ENCODE measurements at places on chromosomes 5 and 9.
A peak's percentile ranks its signal among the peaks of the same experiment; 100 is the strongest.

DNA sequence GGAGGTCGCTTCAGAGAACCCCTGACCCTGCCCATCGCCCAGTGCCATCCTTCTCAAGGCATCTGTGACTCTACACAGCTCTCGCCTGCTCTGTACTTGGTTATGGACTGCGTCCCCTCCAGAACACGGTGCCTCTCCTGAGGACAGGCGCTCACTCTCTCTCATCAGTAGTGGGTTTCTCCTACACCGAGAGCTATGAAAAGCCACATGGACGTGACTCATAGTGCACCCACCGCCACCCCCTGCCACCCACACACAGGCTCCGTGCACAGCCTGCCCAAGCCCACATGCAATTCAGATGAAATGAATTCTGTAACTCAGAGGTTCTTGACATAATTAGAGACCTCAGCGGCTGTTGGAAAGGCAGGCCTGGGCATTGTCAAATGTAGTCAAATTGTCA lies 13.9 kb downstream of the GTF3C5 start:
- no peak for DNase-seq

DNA sequence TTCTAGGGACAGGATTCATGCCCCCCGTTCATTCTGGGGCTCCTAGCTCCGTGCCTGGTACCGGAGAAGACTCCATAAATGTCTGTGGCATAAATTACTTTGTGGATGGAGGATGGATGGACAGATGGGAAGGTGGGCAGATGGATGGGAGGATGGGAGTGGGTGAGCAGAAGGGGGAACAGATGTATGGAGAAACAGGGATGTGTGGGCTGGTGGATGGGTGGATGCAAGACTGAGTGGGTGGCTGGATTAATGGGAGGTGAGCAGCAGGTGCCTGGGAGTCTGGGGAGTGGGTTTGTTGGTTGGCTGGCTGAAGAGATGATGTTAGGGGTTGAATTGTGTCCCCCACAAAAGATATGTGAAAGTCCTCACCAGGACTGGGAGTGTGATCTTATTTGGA lies 43.5 kb downstream of the SARDH start:
- DNase-seq: no peak

GRCh38 chr5:119458911-119459632 lies 6.8 kb downstream of the HSD17B4 start:
- no peak for DNase-seq

- DNase-seq: no peak
Observed at GRCh38 chr5:101997235-101997634, 298.8 kb downstream of the SLCO4C1 start.

- DNase-seq: no peak
Observed at GRCh38 chr5:88188458-88189132, 80.0 kb downstream of the TMEM161B start.

GRCh38 chr9:137427454-137428310 lies 4.5 kb downstream of the NOXA1 start:
- no peak for DNase-seq

GRCh38 chr9:69975681-69976080 lies 68.0 kb upstream of the MAMDC2 start:
- no peak for DNase-seq

DNA sequence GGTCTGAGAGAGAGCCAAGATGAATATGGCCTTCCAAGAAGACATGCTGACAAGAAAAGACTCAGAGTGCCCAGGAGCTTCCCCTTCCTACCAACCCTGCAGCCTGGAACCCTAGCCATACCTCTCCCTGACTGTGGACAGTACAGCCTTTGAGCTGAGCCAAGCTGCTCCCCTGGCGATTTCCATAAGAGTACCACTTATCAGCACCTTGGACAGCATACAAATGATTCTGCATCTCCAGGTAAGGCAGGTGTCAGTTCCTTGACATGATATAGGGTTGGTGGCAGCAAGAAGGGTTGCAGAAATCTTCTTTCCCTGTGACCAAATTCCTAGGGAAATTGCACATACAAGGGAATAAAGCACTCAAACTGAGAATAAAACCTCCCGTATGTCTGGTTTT lies 58.3 kb downstream of the MFAP3 start:
- DNase-seq: no peak

DNA sequence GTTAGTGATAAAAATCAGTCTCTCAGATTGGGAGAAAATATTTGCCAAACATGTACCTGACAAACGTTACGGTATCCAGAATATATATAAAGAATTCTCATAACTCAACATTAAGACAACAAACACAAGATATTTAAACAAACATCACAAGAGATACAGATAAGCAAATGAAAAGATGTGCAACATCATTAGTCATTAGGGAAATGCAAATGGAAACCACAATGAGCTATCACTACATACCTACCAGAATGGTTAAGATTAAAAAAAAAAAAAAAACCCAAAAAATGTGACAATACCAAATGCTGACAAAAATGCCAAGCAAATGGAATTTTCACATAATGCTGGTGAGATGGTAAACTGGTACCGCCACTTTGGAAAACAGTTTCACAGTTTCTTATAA lies 15.4 kb downstream of the CERT1 start:
- DNase-seq: no peak

DNA sequence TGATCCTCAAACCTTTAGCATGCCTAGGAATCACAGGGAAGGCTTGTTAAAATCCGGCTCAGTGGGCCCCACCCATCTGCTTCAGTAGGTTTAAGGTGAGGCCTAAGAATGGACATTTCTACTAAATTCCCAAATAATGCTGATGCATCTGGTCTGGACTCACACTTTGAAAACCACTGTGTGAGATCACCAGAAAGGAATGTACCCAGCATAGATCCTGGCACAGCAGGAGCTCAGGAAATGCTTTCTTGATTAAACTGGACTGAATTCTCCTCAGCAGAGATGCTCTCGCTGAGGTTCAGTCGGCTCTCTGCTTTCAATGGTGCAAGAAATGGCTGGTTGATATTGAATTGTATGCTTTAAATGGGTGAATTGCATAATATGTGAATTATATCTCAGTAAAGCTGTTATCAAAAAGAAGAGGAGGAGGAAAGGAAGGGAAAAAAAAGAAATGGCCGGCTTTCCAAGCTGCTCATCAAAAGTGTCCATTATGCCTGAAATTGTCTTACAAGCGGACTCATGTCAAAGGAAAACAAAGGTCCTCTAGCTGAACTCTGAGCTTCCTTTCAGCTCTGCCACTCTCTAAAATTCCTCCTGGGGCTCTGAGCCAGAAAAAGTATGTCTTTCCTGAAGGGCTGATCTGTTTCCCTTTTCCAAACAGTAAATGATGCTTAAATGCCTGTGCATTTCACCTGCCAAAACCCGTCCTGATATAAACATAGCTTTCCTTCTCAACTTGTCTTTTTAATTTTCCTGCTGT lies 77.6 kb upstream of the SAP30L start:
- no peak for DNase-seq

DNA sequence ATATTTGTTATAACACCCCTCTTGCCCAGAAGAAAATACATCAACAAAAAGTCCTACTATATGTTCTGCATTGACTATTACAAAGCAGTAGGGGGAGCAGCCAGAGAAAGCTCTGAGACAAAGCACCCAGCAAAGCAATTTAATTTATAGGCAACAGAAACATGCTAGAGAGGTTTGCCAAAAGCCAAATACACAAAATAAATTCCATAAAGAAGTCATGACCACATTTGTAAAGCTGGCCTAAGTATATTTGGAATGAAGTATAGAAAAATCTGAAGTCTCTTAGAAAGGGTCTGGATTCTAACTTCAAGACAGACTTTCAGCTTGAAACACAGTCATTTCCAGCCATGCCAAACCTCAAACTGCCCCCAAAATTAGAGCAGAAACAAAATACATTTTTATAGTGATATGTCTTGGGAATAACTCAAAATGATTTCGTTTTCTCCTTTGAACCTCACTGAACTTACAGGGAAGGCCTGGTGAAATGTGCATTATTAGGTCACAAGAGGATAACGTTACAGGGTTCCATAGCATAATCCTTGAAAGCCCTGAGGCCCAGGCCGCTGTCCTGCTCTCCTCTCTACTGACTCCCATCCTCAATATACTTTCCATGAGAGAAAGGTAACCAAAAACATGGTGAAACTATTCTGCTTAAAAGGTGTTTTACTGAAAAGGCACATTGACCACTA lies 451.8 kb downstream of the RAB3C start:
- DNase-seq: no peak

DNA sequence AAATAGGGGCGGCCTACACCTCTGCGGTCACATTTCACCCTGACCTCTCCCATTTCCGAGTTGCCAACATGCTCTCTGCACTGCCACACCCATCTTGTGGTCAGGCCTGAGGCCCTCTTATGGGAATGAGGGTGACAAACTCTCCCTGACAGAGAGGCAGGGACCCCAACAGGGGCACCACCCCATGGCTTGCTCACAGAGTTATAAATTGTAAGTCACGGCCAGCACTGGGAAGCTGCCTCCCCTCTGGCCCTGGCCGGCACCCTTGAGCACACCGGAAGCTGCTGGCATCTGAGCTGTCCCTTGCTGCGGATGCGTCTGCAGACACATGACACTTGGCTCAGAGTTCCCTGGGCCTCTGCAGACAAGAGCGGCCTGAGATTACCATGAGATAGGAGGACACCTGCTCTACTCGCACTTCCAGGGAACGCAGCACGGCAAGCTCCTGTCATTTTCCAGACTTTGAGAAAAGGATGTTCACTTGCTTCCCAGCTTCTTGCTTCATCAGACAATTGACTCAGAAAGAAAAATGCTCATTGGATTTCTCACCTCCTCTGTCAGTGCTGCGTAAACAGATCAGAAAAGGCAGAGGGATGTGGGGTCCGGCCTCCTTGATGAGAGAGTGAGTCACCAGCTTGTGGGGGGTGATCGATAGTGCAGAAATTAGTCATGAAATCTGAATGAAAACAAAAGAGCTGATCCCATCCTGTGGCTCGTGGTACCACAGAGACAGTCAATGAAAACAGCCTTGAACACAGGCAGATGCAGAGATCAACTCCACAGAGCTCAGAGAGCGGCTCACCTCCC lies 269.8 kb downstream of the SYK start:
- DNase-seq: peak; percentile 15

DNA sequence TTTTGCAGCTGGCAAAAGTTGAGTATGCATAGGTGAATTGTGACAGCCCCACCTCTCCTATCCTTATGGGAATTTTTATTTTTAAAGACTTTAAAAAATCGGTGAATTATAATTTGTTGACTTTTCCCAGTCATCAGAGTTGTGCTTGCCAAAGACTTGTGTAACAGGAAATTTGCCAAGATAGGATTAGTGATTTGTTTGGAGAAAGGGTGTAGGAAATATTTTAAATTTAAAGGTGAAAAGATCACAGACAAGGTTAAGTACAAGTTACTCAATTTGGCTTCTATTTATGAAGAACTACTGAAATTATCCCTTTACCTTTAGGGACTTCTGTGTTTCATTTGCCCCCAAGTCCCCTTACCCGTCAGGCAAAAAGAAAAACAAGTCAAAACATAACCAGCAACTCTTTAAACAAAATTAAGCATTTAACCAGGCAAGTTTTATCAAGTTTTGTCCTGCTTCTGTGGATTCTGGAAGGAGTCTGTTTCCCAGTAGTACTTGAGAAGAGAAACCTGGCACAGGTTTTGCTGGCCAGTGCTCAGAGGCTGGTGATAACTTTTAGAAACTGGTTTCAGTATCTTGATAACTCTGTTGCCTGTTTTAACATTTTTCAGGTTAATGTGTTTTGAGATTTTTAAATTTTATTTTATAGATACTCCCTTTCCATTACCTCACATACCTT lies 285.4 kb downstream of the MAST4 start:
- no peak for DNase-seq

GRCh38 chr5:141492168-141492885 lies 3.4 kb downstream of the PCDHGC5 start:
- no peak for DNase-seq

DNA sequence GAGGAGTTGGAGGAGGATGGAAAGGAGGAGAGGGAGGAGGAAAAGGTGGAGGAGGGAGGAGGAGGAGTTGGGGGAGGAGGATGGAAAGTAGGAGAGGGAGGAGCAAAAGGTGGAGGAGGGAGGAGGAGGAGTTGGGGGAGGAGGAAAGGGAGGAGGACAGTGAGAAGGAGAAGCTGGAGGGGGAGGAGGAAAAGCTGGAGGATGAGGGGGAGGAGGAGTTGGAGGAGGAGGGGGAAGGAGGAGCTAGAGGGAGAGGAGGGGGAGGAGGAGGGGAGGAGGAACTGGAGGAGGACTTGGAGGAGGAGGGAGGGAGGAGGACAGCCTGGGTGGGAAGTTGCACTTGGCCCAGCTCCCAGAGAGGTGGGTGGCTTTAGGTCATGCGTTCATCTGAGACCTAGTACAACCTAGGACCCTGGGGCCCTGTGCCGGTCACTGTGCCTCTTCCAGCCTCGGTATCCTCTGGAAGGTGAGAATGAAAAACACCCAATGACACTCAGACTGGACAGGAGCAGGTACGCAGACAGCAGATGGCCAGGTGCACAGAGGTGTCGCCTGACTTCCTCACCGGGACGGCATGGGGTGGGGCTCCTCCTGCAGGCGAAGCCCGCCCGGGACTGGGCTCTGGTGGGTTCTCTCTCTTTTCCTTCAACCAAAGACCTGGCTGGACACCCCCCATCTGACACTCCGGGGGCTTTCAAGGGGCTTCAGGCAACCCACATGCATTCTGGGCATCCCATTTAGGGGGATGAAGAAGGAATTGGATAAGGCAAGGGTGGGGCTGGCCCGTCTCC lies 12.2 kb upstream of the SLC2A6 start:
- DNase-seq: no peak

DNA sequence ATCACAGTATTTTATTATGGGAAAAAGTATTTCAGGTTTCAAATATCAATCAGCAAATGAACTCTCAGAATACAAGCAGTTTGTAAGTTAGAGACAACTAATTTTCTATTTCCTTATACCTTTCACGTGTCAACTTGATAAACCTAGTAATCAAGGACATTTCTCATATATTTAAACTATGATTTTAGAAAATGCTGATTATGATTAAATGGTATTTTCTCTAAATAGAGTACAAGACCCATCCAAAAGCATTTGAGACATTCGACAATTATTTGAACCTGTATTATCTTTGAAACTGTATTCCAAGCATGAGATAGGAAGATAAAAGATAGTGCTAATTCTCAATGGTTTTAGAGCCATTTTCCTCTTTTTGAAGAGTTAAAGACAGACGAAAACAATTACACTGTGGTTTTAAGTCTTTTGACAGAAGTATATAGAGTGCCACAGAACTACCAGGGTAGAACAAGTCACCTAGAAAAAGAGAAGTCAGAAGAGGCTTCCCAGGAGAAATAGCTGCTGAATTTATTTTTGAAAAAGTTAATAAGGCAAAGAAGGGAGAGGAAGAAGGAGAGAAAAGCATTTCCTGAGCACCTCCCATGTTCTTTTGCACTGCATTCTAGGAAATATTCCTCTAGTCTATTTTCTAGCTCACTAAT lies 5.6 kb downstream of the MEIKIN start:
- no peak for DNase-seq

DNA sequence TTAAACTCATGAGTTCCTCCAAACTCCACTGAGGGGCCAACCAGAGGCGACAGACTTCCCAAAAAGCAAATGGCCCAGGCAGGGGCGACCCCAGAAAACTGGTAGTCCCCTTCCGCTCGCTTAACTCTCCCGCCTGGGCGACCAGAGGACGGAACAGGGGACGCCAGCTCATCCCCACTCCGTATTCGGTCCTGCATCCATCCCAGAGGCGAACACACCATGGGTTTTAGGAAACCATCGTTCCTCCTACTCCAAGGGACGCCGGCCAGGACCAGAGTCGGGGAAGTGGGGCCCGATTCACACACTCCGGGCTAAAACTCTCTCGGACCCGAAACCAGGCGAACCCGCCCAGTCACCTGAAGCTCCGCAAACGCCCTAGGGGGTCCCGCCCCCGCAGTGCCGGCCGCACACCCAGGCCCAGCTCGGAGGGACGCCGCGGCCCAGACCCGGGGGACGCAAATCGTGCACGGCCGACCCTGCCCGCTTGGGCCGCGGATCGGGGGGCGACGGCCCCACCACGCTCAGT lies 478 bp downstream of the TEX10 start:
- no peak for DNase-seq

Data from stimulated activated CD4-positive, alpha-beta T cell treated with anti-CD3 and anti-CD28 coated beads, Interleukin-1b, Interleukin-23, amount 100 ng/mL, for 1 hour (primary cell).